ENCODE measurements at places on chromosomes 3 and 15.

- no peak for DNase-seq
Observed at GRCh38 chr3:141482245-141482922, 4.4 kb upstream of the RASA2 start.

DNA sequence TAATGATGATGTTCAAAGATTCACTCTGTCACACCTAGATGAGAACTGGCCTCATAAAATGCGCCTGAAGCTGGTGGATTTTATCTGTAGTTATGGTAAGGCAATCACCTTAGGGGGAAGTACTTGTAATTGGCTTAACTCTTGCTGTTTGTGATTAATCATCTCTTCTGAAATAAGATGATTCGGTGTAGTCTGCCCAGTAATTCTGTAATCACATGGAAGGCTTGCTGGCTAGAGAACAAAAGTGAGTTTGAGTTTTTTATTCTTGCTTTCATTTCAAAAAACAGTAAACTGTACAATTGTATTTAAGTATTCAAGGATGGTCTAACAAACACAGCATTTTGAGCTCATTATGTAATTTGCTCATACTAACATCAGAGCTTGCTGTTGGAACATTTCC, 72.1 kb downstream of the OTOL1 start:
- DNase-seq: no peak

- no peak for DNase-seq
Observed at GRCh38 chr15:74964794-74965193, 8.2 kb upstream of the RPP25 start.

- DNase-seq: no peak
Observed at GRCh38 chr3:34298653-34299052, 500.2 kb downstream of the PDCD6IP start.

DNA sequence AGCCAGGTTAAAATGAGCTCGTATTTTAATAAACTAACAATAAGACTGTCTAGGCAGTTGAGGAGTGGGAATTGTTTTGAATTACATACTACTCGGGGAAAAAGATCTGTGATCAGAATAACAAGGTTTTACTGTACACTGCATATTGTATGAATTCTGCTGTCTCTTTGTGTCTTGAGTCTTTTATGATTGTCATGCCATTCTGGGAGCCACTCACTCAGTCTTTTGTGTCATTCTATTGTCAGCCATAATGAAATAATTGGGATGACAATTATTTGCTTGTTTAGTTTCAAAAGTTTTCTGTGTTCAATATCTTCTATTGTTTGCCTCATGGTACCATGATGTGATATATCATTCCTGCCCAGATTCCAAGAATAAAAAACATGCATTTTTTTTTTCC, 339.6 kb upstream of the TBL1XR1 start:
- DNase-seq: no peak

- no peak for DNase-seq
Observed at GRCh38 chr3:190183121-190183520, 62.4 kb upstream of the P3H2 start.

DNA sequence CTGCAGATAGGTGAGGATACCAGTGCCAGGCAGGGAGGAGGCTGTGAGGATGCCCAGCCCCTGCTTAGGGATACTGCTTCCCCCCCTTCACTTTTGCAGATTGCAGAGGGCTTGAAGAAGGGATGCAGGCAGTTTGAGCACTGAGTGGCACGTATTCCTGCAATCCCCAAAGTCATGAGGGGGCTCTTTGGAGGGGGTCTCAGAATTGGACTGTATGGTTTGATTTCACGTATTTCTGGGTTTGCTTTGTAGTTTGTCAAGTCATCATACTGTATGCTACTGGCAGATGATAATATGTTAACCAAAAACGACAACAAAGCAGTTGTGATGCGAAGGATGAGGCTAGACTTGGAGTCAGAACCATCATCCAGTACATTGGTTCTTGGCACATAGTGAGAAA, 28.1 kb downstream of the CHST14 start:
- no peak for DNase-seq

DNA sequence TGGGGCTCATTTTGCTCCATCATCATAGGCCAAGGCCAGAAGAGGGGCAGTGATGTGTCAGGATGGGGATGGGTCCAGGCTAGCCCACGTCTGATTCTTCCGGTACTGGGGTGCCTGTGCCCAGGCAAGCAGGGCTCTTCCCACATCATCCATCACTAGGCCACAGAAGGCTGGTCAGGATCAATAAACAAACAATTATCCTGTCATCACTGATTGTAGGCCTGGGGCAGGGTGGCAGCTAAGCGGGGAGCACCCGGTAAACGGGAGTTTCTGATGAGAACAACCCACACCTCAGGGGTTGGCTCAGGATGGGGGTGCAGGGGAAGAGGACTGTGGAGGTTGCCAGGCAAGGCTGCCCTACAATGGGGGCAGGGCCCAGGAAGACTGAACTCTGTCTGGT, 18.1 kb upstream of the CACNA2D2 start:
- DNase-seq: no peak

DNA sequence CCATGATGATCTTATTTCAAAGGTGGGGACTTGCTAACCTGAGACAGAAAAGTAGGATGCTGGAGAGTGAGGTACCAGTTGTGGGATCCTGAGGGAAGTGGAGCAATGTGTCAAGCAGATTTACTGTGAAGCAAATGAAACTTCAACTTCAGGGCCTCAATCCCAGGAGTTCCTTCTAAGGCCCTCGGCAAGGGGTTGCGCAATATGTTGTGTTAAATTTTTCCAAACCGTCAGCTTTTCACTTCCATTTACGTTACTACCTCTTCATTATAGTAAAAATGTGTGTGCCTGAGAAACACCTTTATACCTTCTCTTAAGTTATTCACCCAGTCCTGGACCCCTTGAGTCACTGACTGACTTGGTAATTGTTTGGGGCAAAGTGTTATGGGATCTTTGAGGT, 42.5 kb upstream of the KCNH8 start:
- DNase-seq: no peak

- no peak for DNase-seq
Observed at GRCh38 chr15:40192942-40193341, 32.1 kb downstream of the BUB1B start.

- DNase-seq: no peak
Observed at GRCh38 chr15:63396152-63396928, 14.7 kb upstream of the CA12 start.

DNA sequence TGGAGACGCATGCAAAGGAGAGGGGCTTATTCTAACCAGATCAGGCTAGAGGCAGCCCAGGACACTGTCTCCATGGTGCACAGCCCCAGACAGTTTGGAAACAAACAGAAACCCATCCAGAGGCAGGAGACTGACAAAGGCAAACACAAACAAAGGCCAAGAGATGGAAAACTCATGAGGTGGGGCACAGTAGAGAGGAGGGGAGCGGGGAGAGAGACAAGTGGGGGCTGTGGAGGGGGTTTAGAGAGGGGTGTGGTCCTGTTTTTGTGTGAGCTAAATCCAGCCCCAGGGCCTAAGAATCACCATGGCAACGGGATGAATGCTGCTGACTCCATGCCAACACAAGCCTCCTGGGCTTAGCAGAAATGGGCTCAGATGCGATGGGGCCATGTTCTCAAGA, 32.3 kb downstream of the PARP16 start:
- DNase-seq: no peak

DNA sequence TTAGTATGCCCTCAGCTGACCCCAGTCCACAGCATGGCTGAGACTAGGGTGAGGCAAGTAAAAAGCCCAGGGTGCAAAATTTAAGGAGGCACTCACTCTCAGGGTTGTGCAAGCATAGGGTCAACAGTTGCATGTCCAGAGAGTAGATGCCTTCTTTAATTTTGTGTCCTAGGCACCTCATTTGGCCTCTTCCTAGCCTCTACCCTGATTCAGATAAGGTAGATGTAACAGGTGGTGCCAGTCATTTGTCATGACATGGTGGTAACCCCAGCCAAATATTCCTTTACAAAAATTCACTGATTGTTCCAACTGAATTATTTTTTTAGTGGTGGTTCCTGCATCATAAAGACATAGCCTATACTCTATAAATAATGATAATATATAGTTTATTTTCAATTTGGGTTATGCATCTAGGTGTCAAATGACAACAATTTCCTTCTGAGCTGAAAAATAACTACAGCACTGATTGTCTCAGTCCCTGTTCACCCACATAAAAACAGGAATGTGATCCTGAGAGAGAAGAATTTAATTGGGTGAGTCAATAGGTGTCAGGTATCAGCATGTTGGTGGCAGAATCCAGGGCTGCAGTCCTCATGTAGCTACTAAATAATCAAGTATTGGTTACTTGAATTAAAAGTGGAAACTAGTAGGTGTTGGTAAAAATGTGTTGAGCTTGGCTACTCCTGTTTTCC, 44.2 kb upstream of the TIPARP start:
- no peak for DNase-seq

- DNase-seq: no peak
Observed at GRCh38 chr3:192869131-192870031, 48.3 kb downstream of the MB21D2 start.

DNA sequence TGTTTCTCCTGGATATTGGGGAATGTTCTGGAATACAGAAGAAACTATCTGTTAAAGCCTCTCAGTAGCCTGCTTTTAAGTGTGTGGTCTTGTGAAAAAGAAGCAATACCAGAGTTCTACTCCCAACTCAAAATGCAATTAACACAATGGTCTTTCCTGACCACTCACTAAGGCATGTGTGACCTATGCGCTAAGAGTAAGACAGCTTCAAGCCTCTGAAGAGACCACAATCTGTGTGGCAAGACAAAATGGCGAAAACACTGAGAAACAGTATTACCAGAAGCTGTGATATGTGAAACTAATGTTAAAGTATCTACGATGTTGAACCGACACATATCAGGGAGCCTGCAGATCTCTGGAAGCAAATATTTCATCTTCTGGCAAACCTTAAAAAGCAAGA, 33.8 kb downstream of the RYK start:
- no peak for DNase-seq

DNA sequence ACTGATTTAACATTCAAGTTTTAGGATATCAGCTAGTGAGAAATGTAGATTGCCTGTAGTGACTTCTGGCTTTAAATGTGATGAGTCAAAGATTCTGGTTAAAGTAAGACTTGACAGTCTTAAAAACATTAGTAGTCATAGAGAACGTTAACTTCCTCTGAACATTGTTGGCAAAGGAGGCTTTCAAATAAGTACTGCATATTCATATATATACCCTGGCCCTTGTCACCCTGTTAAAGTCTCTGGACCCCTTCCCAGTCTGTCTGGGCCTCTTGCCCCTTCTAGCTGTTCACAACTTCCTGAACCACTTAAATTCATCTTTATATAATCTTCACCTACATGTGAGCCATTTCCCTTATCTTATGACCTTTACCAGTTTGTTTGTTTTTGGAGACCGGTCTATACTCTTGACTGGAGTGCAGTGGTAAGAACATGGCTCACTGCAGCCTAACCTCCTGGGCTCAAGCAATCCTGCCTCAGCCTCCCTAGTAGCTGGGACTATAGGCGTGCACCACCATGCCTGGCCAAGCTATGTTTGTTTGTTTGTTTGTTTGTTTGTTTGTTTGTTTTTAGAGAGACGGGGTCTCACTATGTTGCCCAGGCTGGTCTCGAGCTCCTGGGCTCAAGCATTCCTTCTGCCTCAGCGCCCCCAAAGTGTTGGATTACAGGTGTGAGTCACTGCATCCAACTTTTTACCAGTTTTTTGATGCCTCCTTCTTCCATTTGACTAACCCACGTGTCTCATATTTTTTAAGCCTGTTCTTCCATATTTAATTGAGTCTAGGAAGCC, 64.4 kb upstream of the CRTC3 start:
- no peak for DNase-seq

Data from effector memory CD8-positive, alpha-beta T cell (primary cell).